ENCODE measurements at places on chromosomes 11 and 22.
A peak's percentile ranks its signal among the peaks of the same experiment; 100 is the strongest.

GRCh38 chr11:86464509-86465221 is 90.0 kb downstream of the CCDC81 start:
- DNase-seq: no peak

- no peak for DNase-seq
Measured at GRCh38 chr22:32926600-32926999, 125.1 kb downstream of the TIMP3 start.

- no peak for DNase-seq
Measured at GRCh38 chr11:420054-420910, 5.5 kb upstream of the SIGIRR start.

DNA sequence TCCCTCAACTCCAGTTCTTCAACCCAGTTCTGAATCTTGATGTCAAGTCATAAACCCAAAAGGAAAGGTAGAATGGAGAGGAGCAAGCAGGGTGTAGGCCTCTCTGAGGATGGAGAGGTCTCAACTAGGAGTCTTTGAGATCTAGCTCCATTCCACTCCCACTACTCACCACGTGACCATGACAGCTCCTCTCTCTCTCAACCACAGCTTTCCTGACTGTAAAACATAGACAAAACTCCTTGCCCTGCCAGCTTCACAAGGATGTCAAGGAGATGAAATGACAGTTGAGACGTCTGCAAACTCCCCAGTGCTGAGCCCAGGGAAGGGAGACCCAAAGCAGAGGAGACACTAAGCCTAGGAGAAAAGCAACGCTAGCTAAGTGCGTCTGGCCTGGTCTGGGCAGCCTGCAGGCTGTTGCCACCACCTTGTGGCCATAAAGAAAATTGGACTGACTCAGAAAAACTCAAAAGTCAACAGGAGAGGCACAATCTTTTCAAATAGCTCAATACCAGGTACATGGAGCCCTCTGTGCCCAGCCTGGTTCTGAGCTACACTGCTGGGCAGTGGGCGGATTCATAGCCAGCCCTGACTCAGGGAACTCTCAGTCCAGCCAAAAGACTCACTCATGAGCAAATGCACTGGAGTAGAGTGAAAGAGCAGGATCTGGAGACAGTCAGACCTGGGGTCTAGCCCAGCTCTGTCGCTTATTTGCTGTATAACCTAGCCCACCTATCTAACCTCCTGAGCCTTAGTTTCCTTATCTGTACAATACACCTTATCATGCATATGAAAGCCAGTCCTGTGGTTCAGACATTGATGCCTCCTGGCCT is 3.4 kb downstream of the CLPB start:
- peak; percentile 63 for DNase-seq

DNA sequence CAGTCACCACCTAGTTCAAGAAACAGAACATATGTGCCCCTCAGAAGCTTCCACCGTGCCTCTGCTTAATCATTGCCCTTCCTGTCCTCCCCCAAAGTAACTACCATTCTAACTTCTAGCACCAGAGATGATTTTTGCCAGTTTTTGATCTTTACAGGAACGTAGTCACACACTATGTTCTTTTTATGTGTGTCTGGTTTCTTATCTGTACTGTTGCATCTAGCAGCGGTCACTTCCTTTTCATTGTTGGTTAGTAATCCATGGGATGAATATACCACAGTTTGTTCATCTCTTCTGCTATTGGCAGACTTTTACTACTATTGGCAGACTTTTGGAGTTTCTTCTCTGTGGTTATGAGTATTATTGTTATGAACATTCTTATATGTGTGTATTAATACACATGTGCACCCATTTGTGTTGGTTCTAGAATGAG is 34.6 kb downstream of the SPECC1L start:
- no peak for DNase-seq

DNA sequence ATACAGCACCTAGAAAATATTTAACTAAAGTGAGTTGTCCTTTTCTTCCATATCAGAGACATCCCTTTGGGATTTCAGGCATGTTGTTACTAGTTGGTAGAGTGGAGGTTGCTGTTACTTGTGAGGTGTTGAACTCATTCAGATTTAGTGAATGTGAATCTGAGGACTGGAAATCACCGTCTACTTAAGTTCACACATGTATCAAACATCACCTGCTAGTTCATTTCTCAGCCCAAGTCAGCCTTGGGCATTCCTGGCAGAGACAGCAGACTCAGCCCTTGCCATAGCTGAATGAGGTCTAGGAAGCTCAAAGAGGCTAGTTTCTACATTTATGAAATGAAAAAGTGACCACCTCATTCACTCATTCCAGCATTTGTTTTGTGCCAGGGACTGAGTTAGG is 9.7 kb downstream of the KDELR3 start:
- DNase-seq: no peak

DNA sequence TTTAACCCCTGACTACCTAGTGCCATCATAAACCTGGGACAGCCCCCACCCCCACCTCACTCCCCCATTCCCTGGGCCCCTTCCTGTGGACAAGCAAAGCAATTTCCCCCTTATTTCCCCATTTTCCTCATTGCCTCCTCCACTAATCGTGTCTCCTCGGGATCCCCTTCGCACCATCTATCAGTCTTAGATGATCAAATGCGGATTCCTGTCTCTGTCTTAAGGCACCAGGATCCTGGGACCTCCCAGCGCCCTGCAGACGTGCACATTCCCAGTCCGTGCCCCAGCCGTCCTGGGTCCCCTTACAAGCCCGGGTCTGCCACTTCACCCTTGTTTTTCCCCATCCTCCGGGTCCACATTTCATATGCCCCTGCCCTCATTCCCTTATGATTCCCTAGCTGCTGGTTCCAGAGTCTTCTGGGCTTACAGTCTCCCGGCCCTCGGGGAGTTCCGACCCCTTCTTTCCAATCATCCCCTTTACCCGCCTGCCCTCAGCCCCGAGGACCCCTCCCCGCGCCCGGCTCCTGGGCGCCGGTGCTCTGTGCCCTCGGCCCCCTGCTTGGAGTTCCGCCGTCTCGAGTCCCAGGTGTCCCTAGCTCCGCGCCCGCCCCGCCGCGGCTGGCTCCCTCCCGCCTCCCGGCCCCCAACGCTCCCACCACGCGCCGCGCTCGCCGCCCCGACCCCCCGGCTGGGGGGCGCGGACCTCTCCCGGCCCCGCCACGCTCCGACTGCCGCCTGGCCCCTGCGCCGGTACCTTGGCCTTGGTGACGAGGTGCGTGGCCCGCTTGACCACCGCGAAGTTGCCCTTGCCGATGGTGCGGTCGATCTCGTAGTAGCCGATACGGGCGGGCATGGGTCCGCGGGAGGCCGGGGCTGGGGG is 599 bp downstream of the SIK3 start:
- peak; percentile 84 for DNase-seq

- no peak for DNase-seq
Measured at GRCh38 chr11:97814325-97814959, 1206.3 kb upstream of the CNTN5 start.

GRCh38 chr11:131279654-131280384 is 90.6 kb upstream of the NTM start:
- no peak for DNase-seq

DNA sequence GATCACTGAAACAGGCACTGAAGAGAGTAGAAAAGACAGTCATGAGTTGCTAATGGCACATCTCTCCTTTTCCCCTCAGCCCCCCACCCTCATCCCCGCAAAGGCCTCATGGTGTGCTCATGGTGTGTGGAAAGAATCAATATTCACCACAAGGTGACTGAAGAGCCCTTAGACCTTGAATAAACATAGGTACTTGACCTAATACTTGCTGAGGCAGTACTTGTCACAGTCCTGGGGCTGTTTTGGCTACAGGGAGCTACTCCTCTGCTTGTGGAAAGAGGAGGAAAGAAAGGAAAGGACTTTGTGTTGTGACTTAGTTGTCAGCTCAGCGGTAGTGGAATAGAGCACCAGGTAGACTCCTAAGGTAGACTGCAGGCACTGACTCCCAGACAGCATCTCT is 537.8 kb upstream of the CCDC179 start:
- no peak for DNase-seq

DNA sequence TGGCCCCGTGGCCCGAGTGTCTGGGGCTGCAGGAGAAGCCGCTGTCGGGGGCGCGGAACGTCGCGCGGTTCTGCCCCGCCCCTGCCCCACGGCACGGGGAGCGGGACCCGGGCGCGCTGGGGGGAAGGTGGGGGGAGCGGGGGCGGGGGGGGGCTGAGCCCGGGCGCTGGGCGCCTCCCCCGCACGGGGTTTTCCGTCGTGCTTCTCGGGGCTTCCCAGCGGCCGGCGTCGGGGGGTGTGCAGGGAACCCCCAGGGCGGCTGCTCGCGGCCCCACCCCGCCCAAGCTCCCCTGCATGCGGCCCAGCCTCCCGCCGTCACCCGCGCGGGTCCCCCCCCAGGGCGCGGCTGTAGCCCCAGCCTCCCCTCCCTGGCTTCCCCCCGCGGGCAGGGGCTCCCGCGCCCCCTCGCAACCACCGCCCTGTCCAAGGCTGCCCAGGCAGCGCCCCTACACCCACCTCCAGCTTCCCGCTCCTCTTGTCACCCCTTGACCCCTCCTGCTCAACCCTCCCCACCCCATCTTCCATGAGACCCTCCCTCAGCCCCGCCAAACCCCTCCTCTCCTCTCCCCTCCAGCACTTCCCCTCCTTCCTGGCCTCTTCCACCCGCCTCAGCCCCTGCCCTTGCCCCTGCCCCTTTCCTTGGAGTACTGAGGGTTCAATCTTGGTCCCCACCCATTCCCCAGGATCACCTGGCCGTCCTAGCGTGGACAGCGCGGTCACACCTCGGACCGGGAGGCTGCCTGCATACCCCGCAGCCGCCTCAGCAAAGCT is 1.7 kb downstream of the IL17REL start:
- no peak for DNase-seq

- peak; percentile 58 for DNase-seq
Measured at GRCh38 chr11:62555464-62556107, 9.0 kb upstream of the AHNAK start.
